GM23248 (cell line): ENCODE measurements at places on chromosomes 13 and 19. TPM values are rescaled to one million over a fixed set of nuclear protein-coding genes. Genes with fewer than 3 reads are reported as not detected.

DNA sequence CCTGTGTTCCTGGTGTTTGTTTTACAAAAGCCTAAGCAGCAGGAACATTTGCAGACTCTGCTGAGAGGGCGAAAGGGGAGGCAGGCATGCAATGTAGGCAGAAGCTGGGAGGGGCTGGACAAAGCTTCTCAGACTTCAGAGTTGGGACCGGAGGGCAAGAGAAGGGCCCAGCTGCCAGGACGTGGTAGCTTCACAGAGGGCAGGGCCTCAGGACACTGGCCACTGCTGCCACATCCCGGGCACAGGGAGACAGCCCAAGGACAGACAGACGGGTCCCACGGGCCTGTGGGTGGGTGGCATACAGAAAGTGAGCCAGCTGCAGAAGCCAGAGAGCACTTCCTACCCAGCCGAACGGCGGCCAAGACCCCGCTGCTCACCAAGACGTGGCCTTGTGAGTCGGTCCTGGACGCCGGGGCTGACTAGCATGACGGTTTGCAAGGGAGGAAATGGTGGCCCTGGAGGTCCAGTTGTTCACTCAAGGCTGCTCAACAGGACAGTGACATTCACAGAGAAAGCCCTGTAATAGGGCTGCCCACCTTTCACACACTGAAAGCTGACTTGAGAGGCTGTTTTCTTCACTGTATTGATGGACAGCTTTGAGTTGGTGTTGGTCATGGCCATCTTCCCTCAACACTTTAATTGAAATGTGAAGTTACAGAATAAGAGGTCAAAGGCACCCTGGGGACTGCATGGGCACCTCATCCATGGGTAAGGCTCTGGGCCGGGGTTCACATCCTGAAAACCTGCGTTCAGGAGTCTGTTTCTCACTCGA lies 23.7 kb upstream of the TFDP1 start:
- no peak for DNase-seq

DNA sequence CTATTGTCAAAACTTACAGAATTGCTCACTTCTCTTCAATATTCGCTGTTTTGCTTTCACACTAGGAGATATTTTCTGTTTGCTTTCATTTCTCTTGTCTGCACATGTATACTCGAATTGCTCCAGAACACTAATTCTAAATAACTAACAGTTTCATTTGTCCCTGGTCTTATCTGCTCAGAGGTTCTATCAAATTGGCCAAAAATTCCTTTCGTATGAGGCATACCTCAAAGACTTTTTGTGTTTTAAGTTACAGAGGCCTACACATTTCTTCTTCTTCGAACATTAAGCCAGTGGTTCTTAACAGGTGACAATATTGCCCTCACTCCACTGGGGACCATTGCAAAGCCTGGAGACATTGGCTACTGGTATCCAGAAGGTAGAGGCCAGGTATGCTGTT lies 1314.6 kb downstream of the EFNB2 start:
- no peak for DNase-seq

- peak; percentile 90 for DNase-seq
Observed at GRCh38 chr19:6739390-6739882, at the start of gene TRIP10. TRIP10 (plus strand) TSS chr19:6739680; CDS start chr19:6739762, 82 bp downstream.

GRCh38 chr13:92126399-92126798 lies 728.0 kb downstream of the GPC5 start:
- DNase-seq = no peak

DNA sequence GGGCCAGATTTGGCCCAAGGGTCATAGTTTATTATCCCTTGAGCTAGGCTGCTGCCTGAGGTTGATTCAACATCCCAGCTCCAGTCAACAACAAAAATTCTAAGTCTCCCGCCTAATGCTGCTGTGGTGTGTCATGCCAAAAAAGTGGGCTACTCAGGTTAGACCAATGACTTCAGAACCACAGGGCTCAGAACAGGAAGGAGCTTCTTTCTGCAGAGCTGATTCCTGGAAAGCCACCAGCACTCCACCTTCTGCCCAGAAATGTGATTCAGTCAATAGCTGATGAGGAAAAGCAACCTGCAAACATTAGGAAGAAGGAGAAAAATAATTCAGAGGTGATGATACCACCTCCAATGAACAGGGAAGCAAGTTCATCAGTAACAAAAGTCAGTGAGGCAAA lies 56.1 kb upstream of the SERPINE3 start:
- DNase-seq = peak; percentile 5

- peak; percentile 56 for DNase-seq
Observed at GRCh38 chr13:113854238-113855011, 9.5 kb downstream of the GAS6 start.

- DNase-seq = no peak
Observed at GRCh38 chr19:38047641-38048040, 140.6 kb downstream of the SIPA1L3 start.

- DNase-seq = no peak
Observed at GRCh38 chr19:52963247-52963618, 552 bp upstream of the ZNF816 start.

GRCh38 chr19:18478545-18479311 lies 40.8 kb upstream of the ISYNA1 start:
- DNase-seq = peak; percentile 93

DNA sequence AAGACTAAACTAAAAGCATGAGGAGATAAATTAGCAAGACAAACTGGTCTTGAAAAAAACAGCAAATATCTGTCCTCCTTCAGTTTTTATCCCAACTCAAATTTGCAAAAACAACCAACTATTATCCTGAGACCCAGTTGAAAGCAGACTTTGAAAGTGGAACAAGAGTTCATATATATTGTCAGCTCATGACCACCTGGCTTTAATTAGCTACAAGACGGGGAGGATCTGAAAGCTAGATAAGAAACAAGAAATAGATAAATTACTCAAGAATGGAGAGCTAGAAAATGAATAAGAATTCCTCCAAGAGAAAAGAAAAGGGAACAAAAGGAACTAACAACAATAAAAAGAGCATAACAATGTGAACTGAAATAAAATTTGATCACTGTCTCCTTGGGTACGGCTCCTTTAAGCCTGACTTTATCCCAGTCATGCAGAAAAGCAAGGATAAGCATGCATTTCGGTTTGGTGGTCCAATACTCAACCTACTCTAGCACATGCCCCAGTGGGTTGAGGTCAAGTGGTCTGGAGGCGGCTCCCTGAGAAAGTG lies 246.9 kb downstream of the DCLK1 start:
- DNase-seq = no peak

GRCh38 chr13:113904411-113904810 lies 40.5 kb upstream of the GAS6 start:
- DNase-seq = peak; percentile 72

The IPO5 gene
- total RNA-seq = 225 and 229 TPM in 2 replicates

The DNAJC3 gene
- 42.1 and 42.4 TPM in 2 replicates for total RNA-seq

The MED26 gene
- total RNA-seq = 6.2 and 6.7 TPM in 2 replicates

The DENND1C gene
- not detected in 2 replicates for total RNA-seq

The CFD gene
- total RNA-seq = 3.2 and 5.7 TPM in 2 replicates

The GPR12 gene
- not detected in 2 replicates for total RNA-seq

The ISYNA1 gene
- 5.5 and 8.9 TPM in 2 replicates for total RNA-seq
